ENCODE measurements at places on chromosomes 12 and 14.

GRCh38 chr14:90495357-90496276 is 98.8 kb downstream of the CALM1 start:
- DNase-seq = no peak

DNA sequence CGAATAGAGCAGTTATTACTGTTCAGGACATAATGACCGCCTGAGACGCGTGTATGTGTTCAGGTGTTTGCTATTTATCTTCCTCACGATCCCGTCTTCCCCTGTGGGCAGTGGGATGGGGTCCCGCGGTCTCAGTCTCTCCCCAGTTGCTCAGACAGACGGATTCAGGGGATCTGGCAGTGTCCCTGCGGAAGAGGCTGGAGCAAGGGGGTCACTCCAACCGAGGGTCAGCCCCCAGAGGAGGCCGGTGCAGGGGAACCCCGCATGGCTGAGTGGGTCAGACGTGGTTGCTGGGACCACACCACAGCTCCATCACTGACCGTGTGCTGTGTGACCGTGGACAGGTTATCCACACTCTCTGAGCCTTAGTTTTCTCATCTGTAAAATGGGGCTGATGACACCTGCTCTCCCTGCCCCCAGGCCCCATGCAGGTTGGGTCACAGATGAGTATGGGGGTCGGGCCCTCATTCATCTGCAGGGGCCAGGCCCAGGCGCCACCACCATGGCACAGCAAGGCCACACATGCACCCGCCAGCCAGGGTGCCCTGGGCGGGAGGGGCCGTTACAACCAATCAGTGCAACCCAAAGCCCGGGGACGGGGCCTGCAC is 5.2 kb downstream of the MMP17 start:
- no peak for DNase-seq

GRCh38 chr12:75479963-75480461 is 543 bp upstream of the GLIPR1 start:
- DNase-seq = no peak

DNA sequence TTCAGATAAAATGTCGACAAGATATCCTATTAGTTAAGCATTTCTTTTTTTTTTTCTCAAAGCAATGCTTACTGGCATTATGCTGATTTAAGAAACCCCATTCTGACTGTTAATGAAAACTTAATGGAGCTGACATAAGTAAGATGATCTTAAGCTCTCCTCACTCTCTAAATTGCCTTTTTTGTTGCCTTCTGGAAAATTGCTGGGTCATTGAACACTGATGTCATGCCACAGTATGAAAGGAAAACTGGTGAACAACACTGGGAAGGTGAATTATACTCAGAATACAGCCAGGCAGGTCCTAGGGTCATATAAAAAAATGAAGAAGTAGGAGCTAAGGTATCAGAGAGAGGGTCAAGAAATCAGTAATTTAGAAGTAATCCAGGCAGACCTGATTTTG is 179.9 kb downstream of the BTG1 start:
- no peak for DNase-seq

DNA sequence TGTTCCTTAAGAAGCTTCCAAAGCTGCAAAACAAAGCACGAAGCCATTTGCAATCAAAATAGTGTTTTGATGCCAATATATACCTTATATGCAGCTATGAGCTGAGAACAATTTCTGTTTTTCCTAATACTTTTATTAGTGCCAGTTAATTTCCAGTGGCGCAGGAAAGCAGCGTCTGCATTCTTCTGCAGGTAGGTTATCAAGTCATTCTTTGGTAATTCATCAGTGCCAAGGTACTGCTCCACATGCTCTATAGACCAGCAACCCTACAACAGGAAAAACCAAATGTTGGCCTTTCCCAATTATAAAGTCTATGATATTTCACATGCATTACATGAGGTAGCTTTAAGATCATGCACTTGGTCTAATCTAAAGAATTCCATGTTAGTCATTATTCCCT is 87.6 kb upstream of the STRN3 start:
- DNase-seq = no peak

GRCh38 chr14:62179367-62180018 is 417.3 kb downstream of the SNAPC1 start:
- peak; percentile 31 for DNase-seq

GRCh38 chr12:55931317-55931779 is 386 bp downstream of the DGKA start:
- DNase-seq = no peak

DNA sequence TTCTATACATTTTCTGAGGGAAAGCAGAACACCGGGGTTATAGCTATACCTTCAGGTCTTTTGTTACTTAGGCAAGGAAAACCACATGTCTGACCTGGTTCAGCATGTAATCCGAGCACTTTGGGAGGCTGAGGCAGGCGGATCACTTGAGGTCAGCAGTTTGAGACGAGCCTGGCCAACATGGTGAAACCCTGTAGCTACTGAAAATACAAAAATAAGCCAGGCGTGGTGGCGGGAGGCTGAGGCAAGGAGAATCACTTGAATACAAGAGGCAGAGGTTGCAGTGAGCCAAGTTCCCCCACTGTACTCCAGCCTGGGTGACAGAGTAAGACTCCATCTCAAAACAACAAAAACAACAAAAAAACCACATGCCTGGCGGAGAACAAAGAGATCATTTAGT is 177.6 kb downstream of the ACSS3 start:
- DNase-seq = no peak
